Epithelial cell of alveolus of lung (primary cell): ENCODE measurements at places on chromosomes 4 and X. TPM values are rescaled to one million over a fixed set of nuclear protein-coding genes. Genes with fewer than 3 reads are reported as not detected.

Gene USP9X
- total RNA-seq = 33.9 and 44.7 TPM in 2 replicates

Gene ATOH1
- not detected in 2 replicates for total RNA-seq

Gene LAMTOR3
- total RNA-seq = 27.9 and 65.1 TPM in 2 replicates

Gene PIM2
- total RNA-seq = 7.7 and 10.3 TPM in 2 replicates

Gene IL1RAPL1
- 0.40 and 1.9 TPM in 2 replicates for total RNA-seq

Gene SNX12
- total RNA-seq = 42.6 and 68.8 TPM in 2 replicates

Gene PPEF2
- not detected in 2 replicates for total RNA-seq

Gene F8A1
- total RNA-seq = 10.3 and 10.7 TPM in 2 replicates

Gene MRFAP1L1
- total RNA-seq = 31.3 and 52.2 TPM in 2 replicates

Gene AMBN
- not detected in 2 replicates for total RNA-seq
